ENCODE measurements at places on chromosomes 1 and 21. TPM values are rescaled to one million over a fixed set of nuclear protein-coding genes. Genes with fewer than 3 reads are reported as not detected.

DNA sequence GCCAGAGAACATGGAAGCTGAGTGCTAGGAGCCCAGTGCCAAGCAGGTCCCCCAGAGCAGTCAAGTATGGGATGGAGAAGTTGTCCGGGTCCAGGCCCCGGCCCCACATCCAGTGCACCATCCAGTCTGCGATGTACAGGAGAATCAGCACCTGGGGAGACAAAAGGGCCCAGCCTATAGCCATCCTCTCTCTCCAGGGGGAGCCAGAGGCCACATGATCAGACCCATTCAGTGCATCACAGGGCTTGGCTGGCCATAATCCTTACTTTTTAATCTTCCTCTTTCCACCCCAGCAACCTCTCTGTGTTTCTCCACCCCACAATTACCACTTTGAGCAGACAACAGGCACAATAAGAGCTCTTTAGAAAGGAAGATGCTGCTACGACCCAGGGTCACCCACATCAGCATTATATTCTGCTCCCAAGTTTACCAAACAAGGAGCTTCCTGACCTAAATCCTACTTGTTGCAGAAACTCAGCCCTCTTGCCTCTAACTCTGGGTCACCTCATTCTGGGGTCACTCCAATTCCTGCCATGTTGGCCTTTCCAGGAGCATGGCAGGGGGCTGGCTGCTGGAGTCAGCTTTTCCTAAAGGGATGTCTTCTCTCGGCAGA is 16.4 kb upstream of the RAB29 start:
- H3K4me3 ChIP-seq, result no peak overlapping the region
- H3K27ac ChIP-seq, result peak overlapping the region; percentile 43
- H3K36me3 ChIP-seq, result peaks cover 72% of the 10 kb centered on the region
- no peaks in the 10 kb centered on the region for H3K27me3 ChIP-seq
- H3K4me1 ChIP-seq, result peaks cover 12% of the 10 kb centered on the region

GRCh38 chr1:184686540-184686939 is 68.1 kb downstream of the EDEM3 start:
- H3K36me3 ChIP-seq, result peaks cover 8% of the 10 kb centered on the region
- H3K27me3 ChIP-seq, result no peaks in the 10 kb centered on the region
- H3K27ac ChIP-seq, result no peak overlapping the region
- H3K4me3 ChIP-seq, result no peak overlapping the region
- H3K4me1 ChIP-seq, result no peaks in the 10 kb centered on the region

Gene SLC6A9
- total RNA-seq, result 1.2 TPM

GRCh38 chr1:244779410-244779809 is 56.0 kb upstream of the COX20 start:
- H3K4me3 ChIP-seq, result no peak overlapping the region
- no peaks in the 10 kb centered on the region for H3K27me3 ChIP-seq
- no peak overlapping the region for H3K27ac ChIP-seq
- DNase-seq, result no peak
- no peaks in the 10 kb centered on the region for H3K36me3 ChIP-seq

- H3K4me3 ChIP-seq, result no peak overlapping the region
- no peaks in the 10 kb centered on the region for H3K4me1 ChIP-seq
- no peaks in the 10 kb centered on the region for H3K36me3 ChIP-seq
- no peaks in the 10 kb centered on the region for H3K27me3 ChIP-seq
- no peak for DNase-seq
Measured at GRCh38 chr1:7482772-7483495, 288.2 kb upstream of the VAMP3 start.

- H3K36me3 ChIP-seq, result peaks cover 34% of the 10 kb centered on the region
- H3K27me3 ChIP-seq, result no peaks in the 10 kb centered on the region
- H3K4me1 ChIP-seq, result peaks cover 21% of the 10 kb centered on the region
- no peak for DNase-seq
Measured at GRCh38 chr1:23792151-23792945, 1.4 kb downstream of the LYPLA2 start.

DNA sequence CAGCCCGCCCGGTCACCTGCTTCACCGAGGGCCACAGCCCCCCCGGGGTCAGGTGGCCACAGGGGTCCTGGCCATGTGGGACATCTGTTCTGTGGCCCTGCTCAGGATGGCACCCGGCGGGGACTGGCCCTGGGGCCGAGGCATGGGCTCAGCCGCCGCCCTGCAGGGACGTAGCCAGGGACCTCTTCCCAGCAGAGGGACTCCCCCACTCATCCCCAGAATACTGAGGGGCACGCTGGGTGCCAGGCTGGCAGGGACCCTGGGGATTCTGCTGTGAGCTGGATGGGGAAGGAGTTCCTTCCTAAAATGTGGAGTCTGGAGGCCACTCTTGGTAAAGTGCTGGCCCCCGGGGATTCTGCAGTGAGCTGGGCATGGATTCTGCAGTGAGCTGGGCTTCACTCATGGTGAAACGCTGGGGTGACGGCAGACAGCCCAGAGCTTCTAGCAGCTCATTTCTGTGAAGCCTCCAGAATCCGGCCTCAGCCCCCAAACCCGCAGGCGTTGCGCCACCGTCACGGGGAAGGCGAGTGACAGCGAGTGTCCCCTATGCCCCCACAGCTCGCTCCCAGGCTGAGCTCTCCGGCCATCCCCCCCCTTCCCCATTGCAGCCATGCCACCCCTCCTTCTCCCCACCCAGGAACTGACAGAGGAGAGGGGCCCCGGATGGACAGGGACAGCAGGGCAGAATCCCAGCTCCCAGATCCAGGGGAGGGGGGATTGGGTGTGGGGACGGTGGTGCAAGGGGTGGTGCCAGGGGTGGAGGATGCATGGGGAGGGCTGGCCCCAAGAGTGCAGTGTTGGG is 1.4 kb downstream of the ITGB2 start:
- no peaks in the 10 kb centered on the region for H3K27me3 ChIP-seq
- no peaks in the 10 kb centered on the region for H3K36me3 ChIP-seq
- H3K4me1 ChIP-seq, result no peaks in the 10 kb centered on the region
- H3K27ac ChIP-seq, result no peak overlapping the region
- peak; percentile 16 for DNase-seq

- H3K36me3 ChIP-seq, result peaks cover 24% of the 10 kb centered on the region
- H3K4me3 ChIP-seq, result no peak overlapping the region
- DNase-seq, result no peak
- H3K27ac ChIP-seq, result no peak overlapping the region
- H3K27me3 ChIP-seq, result peaks cover 4% of the 10 kb centered on the region
Measured at GRCh38 chr1:246836209-246836966, 95.4 kb downstream of the AHCTF1 start.

DNA sequence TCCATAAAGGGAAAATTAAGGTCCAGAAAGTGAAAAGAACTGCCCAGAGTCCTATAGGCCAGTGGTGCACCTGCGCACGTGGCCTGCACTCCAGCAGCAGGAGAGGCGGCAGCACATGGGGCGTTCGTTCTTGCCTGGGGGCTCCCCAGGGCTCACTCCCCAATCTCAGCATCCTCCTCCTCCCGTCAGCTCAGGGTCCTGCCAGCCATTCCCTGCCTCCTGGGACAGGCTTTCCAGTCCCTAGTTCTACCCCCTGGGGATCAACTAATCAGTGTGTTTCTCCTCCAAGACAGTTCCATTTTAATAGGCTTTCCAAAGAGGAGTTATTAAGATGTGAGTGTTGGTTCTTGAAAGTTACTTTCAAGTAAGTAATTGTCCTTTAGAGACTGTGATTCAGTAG is 1.2 kb upstream of the A3GALT2 start:
- H3K27me3 ChIP-seq, result no peaks in the 10 kb centered on the region
- H3K4me3 ChIP-seq, result no peak overlapping the region
- H3K4me1 ChIP-seq, result peaks cover 10% of the 10 kb centered on the region
- DNase-seq, result no peak
- H3K27ac ChIP-seq, result no peak overlapping the region
- H3K36me3 ChIP-seq, result peaks cover 52% of the 10 kb centered on the region

- H3K27ac ChIP-seq, result no peak overlapping the region
- peaks cover 10% of the 10 kb centered on the region for H3K36me3 ChIP-seq
- DNase-seq, result no peak
- H3K27me3 ChIP-seq, result no peaks in the 10 kb centered on the region
- no peak overlapping the region for H3K4me3 ChIP-seq
- no peaks in the 10 kb centered on the region for H3K4me1 ChIP-seq
Measured at GRCh38 chr1:246891105-246891504, 40.6 kb downstream of the AHCTF1 start.

- no peaks in the 10 kb centered on the region for H3K27me3 ChIP-seq
- H3K27ac ChIP-seq, result no peak overlapping the region
- no peaks in the 10 kb centered on the region for H3K4me1 ChIP-seq
- H3K4me3 ChIP-seq, result no peak overlapping the region
- DNase-seq, result no peak
Measured at GRCh38 chr1:85085417-85085816, 37.1 kb upstream of the MCOLN3 start.

Gene PLA2G2D
- total RNA-seq, result not detected

- H3K4me1 ChIP-seq, result peaks cover 6% of the 10 kb centered on the region
- no peak overlapping the region for H3K4me3 ChIP-seq
- no peaks in the 10 kb centered on the region for H3K27me3 ChIP-seq
- DNase-seq, result no peak
Measured at GRCh38 chr1:99784809-99785255, 18.4 kb upstream of the FRRS1 start.

DNA sequence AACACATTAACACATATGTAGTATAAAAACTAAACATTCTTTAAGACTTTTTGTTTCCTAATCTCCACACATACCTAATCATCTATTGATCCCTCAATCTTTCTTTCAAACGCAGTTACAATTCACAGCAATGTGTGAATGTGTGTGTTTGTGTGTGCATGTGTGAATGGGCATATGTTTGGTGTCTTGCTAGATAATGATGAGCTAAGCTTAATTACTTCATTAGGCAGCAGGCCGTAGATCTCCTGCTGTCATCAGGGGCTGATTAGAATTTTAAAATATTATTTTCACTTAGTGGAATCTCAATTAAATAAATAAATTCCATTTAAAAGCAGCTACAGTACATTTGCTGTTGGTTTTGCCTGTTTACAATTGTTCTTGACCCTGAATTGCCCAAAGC is 187.8 kb upstream of the LHX8 start:
- H3K27me3 ChIP-seq, result no peaks in the 10 kb centered on the region
- H3K27ac ChIP-seq, result no peak overlapping the region
- H3K4me3 ChIP-seq, result no peak overlapping the region

GRCh38 chr1:221583465-221583864 is 158.4 kb downstream of the DUSP10 start:
- H3K27me3 ChIP-seq, result no peaks in the 10 kb centered on the region
- no peaks in the 10 kb centered on the region for H3K4me1 ChIP-seq
- no peak overlapping the region for H3K27ac ChIP-seq
- no peaks in the 10 kb centered on the region for H3K36me3 ChIP-seq
- DNase-seq, result no peak

- DNase-seq, result no peak
- no peaks in the 10 kb centered on the region for H3K36me3 ChIP-seq
- H3K27ac ChIP-seq, result peak overlapping the region; percentile 93
- H3K4me3 ChIP-seq, result peak overlapping the region; percentile 40
- H3K27me3 ChIP-seq, result no peaks in the 10 kb centered on the region
Measured at GRCh38 chr1:67571901-67572593, 113.0 kb upstream of the GADD45A start.

- no peak for DNase-seq
- no peak overlapping the region for H3K27ac ChIP-seq
- H3K4me3 ChIP-seq, result no peak overlapping the region
- H3K4me1 ChIP-seq, result no peaks in the 10 kb centered on the region
- no peaks in the 10 kb centered on the region for H3K27me3 ChIP-seq
Measured at GRCh38 chr1:86447198-86447790, 21.4 kb upstream of the CLCA1 start.

DNA sequence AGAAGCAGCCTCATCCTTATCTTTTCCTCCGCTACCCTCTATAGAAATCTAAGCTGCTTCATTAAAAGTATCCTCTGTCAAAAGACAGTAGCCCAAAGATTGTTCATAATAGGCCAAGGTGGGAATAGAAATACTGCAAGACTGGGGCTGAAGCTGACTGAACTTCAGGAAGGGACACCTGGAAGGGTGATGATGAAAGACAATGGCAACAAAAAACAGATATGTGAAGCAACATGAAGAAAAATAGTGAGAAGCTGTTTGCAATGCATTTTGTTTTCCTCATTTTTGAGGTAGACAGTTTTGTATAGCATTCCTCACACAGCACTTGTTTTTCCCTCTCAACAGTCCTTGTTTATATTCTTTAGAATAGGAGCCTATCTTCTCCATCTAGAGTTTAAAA is 16.9 kb downstream of the DCAF8 start:
- H3K36me3 ChIP-seq, result peaks cover 42% of the 10 kb centered on the region
- no peak overlapping the region for H3K4me3 ChIP-seq
- no peaks in the 10 kb centered on the region for H3K27me3 ChIP-seq
- peak overlapping the region; percentile 62 for H3K27ac ChIP-seq
- no peak for DNase-seq
- peaks cover 61% of the 10 kb centered on the region for H3K4me1 ChIP-seq

Gene HJV
- total RNA-seq, result 323 TPM

- no peaks in the 10 kb centered on the region for H3K27me3 ChIP-seq
- no peak overlapping the region for H3K4me3 ChIP-seq
- H3K27ac ChIP-seq, result no peak overlapping the region
- no peaks in the 10 kb centered on the region for H3K4me1 ChIP-seq
- no peak for DNase-seq
Measured at GRCh38 chr1:21472861-21473260, 32.9 kb downstream of the NBPF3 start.

Gene AADACL4
- not detected for total RNA-seq

DNA sequence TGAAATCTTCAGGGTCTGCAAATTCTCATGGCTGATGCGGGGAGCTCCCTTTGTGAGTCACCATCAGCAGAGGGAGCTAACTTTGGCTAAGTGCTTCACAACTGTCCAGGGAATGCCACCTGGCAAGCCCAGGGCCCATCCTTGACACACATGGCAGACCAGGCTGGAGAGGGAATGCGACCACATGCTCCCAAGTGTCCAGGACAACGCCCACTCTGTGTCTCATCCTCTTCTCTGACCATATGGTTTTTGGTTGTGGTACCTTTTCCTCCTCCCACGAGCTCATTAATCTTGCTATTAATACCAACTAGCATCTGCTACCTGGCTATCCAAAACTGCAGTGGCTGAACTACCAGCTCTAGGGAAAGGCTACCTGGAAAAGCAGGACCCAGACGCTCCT is 37.1 kb upstream of the CLSTN1 start:
- H3K27ac ChIP-seq, result no peak overlapping the region
- no peak overlapping the region for H3K4me3 ChIP-seq
- no peaks in the 10 kb centered on the region for H3K27me3 ChIP-seq
- H3K4me1 ChIP-seq, result peaks cover 9% of the 10 kb centered on the region

DNA sequence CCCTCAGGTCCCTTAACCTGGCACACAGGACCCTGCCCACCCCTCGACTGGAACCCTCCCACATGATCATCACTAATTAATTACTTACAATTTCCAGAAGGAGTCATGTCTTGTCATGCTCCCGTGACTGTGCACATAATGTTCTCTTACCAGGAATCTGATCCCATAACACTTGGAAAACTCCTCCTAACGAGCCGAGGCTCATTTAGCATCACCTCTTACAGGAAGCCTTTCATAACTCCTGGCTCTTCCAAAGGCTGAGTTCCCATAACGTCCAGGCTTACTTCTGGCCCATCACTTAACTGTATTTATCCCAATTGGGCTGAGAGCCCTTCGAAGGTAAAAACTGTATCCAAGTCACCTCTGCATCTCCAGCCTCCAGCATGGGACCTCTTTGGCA is 147.9 kb upstream of the JUN start:
- H3K4me3 ChIP-seq, result no peak overlapping the region
- no peak overlapping the region for H3K27ac ChIP-seq
- DNase-seq, result no peak
- no peaks in the 10 kb centered on the region for H3K36me3 ChIP-seq
